ENCODE measurements at places on chromosomes 1 and 21. TPM values are rescaled to one million over a fixed set of nuclear protein-coding genes. Genes with fewer than 3 reads are reported as not detected.

RNF186 gene
- total RNA-seq = not detected

DNA sequence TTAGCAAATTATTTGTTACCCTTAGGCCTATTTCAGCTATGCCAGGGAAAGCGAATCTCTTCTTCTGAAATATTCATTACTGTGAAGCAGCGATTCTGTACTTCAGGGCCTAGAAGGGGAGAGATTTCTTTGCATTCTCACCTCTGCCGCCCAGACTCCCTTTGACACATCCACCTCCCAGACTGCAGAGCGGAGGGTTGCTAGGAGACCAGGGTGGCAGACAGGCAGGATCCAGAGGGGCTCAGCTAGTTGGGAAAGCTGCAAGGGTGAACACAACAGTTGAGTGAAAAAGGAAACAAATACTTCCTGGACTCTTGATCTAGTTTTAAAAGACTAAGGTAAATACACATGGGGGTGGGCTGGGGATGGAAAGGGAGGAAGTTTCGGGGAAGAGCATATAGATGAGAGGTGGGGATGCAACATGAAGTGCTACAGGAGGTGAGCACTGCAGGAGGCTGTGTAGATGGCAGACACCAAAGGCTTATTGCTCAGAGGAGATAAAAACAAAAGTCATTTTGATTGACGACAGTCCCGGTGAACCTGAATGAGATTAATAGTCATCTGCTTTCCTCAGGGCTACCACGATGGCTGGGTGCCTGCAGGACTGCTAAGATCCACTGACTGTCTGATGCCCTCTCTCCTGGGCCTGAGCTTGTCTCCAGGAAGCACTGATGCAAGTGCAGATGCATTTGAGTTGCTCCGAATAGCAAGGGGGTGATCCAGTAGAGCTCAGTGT is 26.4 kb upstream of the RAB3GAP2 start:
- H3K27ac ChIP-seq = no peak overlapping the region
- peaks cover 22% of the 10 kb centered on the region for H3K4me1 ChIP-seq
- H3K4me3 ChIP-seq = no peak overlapping the region
- H3K36me3 ChIP-seq = no peaks in the 10 kb centered on the region
- no peak for DNase-seq
- H3K27me3 ChIP-seq = no peaks in the 10 kb centered on the region

DNA sequence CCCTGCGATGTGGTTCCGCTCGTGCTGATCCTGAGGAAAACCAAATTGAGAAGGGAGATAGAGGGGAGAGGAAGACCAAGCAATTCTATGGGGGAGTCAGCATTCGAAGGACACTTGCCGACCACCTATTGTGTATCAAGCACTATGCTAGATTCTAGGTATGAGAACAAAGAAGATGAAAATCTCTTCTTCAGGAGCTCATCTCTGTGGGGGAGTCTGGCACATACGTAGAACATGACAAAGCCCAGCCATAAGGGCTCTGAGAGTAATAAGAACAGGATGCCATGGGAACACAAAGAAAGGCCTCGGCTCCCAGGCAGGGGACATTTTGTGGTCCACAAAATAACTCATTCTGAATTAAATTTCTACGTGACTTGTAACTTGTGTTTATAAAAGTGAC is 83.7 kb downstream of the WLS start:
- no peak for DNase-seq
- H3K27ac ChIP-seq = no peak overlapping the region
- H3K4me3 ChIP-seq = no peak overlapping the region
- no peaks in the 10 kb centered on the region for H3K4me1 ChIP-seq

INAVA gene
- total RNA-seq = not detected

GBP6 gene
- not detected for total RNA-seq

AK5 gene
- 81.3 TPM for total RNA-seq

OR2L2 gene
- total RNA-seq = not detected

DNA sequence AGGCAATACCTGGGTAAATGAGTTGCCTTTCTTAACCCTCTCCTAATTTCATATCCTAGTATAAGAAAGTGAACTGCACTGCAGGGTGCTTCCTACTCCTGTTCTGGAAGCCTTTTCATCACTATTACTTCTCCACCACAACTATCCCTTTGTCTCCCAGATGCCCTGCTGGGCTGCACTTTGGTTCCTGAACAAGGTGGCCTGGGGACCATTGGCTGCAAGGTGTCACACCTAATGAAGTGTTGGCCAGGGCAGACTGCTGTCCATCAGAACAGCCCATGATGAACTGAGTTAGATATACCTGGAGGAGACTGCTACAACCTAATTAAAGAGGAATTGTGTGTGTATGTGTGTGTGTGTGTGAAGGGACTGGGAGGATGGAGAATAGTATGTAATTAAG is 1.9 kb upstream of the KLHDC8A start:
- H3K4me1 ChIP-seq = peaks cover 4% of the 10 kb centered on the region
- no peak overlapping the region for H3K27ac ChIP-seq
- no peaks in the 10 kb centered on the region for H3K36me3 ChIP-seq
- no peak for DNase-seq
- H3K4me3 ChIP-seq = no peak overlapping the region

- no peaks in the 10 kb centered on the region for H3K36me3 ChIP-seq
- no peak overlapping the region for H3K4me3 ChIP-seq
- H3K27ac ChIP-seq = no peak overlapping the region
Measured at GRCh38 chr21:15285556-15285955, 220.8 kb upstream of the NRIP1 start.

GRCh38 chr1:202268032-202268431 is 73.7 kb downstream of the UBE2T start:
- DNase-seq = no peak
- peaks cover 64% of the 10 kb centered on the region for H3K27me3 ChIP-seq
- H3K36me3 ChIP-seq = no peaks in the 10 kb centered on the region
- H3K27ac ChIP-seq = no peak overlapping the region
- no peaks in the 10 kb centered on the region for H3K4me1 ChIP-seq

- no peak overlapping the region for H3K27ac ChIP-seq
- peaks cover 3% of the 10 kb centered on the region for H3K4me1 ChIP-seq
- DNase-seq = no peak
- no peaks in the 10 kb centered on the region for H3K36me3 ChIP-seq
- H3K4me3 ChIP-seq = no peak overlapping the region
- peaks cover 67% of the 10 kb centered on the region for H3K27me3 ChIP-seq
Measured at GRCh38 chr21:42236014-42236413, 17.1 kb downstream of the ABCG1 start.

GRCh38 chr1:228838717-228839500 is 103.6 kb downstream of the RHOU start:
- no peak overlapping the region for H3K4me3 ChIP-seq
- peaks cover 14% of the 10 kb centered on the region for H3K4me1 ChIP-seq
- no peak overlapping the region for H3K27ac ChIP-seq
- DNase-seq = no peak

DNA sequence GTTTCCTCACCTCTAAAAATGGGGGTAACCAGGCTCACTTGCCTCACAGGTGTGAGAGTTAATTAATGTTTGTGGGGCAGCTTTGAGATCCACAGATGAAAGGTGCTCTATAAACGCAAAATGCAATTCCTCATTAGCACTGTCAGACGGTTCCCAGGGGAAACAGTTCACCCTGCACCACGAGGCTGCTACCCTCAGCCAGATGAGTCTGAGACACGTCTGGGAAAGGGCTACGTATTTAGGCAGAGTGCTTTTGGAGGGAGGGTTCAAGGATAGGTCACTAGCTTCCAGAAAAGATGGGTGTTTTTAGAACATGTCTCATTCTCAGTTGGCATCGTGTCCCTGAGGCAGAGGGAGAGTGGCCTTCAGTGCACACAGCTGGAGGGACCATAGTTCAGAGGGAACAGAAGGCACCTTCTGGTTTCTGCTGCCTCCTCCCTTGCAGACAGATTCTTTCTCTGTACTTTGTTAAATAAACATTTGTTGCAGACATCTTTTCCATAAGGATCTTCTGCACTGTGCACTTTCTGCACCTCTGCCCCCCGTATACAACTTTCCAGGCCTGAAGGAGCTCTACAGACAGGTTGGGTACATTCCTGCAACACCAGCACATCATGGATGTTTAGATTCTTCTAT is 139.9 kb downstream of the CLIC6 start:
- H3K4me1 ChIP-seq = peaks cover 61% of the 10 kb centered on the region
- peak; percentile 91 for DNase-seq
- H3K4me3 ChIP-seq = peak overlapping the region; percentile 39
- H3K27me3 ChIP-seq = no peaks in the 10 kb centered on the region

ACKR1 gene
- not detected for total RNA-seq

GRCh38 chr1:13828454-13829151 is 128.6 kb downstream of the PRDM2 start:
- H3K36me3 ChIP-seq = no peaks in the 10 kb centered on the region
- H3K4me3 ChIP-seq = no peak overlapping the region
- no peak overlapping the region for H3K27ac ChIP-seq
- H3K27me3 ChIP-seq = no peaks in the 10 kb centered on the region
- peak; percentile 24 for DNase-seq
- no peaks in the 10 kb centered on the region for H3K4me1 ChIP-seq

GRCh38 chr1:40081871-40082270 is 15.2 kb downstream of the PPT1 start:
- H3K4me1 ChIP-seq = peaks cover 10% of the 10 kb centered on the region
- H3K4me3 ChIP-seq = no peak overlapping the region
- H3K27me3 ChIP-seq = no peaks in the 10 kb centered on the region
- no peaks in the 10 kb centered on the region for H3K36me3 ChIP-seq
- DNase-seq = no peak
- H3K27ac ChIP-seq = no peak overlapping the region

- H3K27ac ChIP-seq = no peak overlapping the region
- H3K36me3 ChIP-seq = no peaks in the 10 kb centered on the region
- DNase-seq = no peak
- no peaks in the 10 kb centered on the region for H3K4me1 ChIP-seq
- H3K27me3 ChIP-seq = peaks cover 22% of the 10 kb centered on the region
Measured at GRCh38 chr1:10932088-10932487, 80.4 kb upstream of the TARDBP start.

GRCh38 chr1:20248971-20249612 is 41.6 kb upstream of the VWA5B1 start:
- H3K4me1 ChIP-seq = no peaks in the 10 kb centered on the region
- DNase-seq = no peak
- H3K36me3 ChIP-seq = no peaks in the 10 kb centered on the region
- H3K27ac ChIP-seq = no peak overlapping the region
- 0 out of 2 replicates have a peak, but pooled peaks cover 20% of the 10 kb centered on the region for H3K27me3 ChIP-seq

GRCh38 chr1:231534703-231535159 is 6.3 kb downstream of the TSNAX start:
- H3K4me3 ChIP-seq = no peak overlapping the region
- H3K36me3 ChIP-seq = peaks cover 27% of the 10 kb centered on the region
- no peak for DNase-seq
- no peaks in the 10 kb centered on the region for H3K27me3 ChIP-seq
- H3K4me1 ChIP-seq = peaks cover 17% of the 10 kb centered on the region
- no peak overlapping the region for H3K27ac ChIP-seq

DNA sequence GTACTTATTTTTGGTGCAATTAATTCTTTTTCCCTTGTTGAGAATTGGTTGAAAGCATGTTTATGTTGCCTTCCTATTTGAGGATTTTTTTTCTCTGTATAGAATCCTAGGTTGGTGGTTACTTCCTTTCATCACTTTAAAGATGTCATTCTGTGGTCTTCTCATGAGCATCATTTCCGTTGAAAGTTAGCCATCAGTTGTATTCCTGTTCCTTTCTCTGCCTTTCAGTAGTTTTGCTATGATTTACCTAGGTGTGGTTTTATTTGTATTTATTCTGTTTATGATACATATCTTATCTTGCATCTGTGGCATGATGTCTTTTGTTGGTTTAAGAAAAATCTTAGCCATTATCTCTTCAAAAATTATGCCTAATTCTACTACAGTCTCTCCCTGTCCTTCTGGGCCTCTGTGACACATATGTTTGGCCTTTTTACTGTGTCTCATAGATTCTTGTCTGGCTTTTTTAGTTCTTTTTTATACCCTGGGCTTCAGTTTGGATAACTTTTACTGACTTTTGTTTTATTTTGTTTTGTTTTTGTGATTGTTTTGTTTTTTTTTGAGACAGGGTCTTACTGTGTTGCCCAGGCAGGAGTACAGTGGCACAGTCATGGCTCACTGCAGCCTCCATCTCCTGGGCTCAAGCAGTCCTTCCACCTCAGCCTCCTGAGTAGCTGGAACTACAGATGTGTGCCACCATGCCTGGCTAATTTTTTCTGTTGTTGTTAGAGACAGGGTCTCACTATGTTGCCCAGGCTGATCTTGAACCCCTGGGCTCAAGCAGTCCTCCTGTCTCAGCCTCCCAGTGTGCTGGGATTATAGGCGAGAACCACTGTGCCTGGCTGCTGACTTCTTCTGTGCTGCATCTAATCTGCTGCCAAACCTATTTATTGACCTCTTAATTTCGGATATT is 24.1 kb downstream of the PTGFRN start:
- H3K27ac ChIP-seq = no peak overlapping the region
- 0 out of 2 replicates have a peak, but pooled peaks cover 8% of the 10 kb centered on the region for H3K4me1 ChIP-seq
- no peaks in the 10 kb centered on the region for H3K27me3 ChIP-seq
- DNase-seq = peak; percentile 9
- no peak overlapping the region for H3K4me3 ChIP-seq

GRCh38 chr1:99084562-99084961 is 79.9 kb upstream of the PLPPR5 start:
- DNase-seq = no peak
- no peaks in the 10 kb centered on the region for H3K4me1 ChIP-seq
- H3K27me3 ChIP-seq = no peaks in the 10 kb centered on the region

CYP4A11 gene
- total RNA-seq = not detected

DNA sequence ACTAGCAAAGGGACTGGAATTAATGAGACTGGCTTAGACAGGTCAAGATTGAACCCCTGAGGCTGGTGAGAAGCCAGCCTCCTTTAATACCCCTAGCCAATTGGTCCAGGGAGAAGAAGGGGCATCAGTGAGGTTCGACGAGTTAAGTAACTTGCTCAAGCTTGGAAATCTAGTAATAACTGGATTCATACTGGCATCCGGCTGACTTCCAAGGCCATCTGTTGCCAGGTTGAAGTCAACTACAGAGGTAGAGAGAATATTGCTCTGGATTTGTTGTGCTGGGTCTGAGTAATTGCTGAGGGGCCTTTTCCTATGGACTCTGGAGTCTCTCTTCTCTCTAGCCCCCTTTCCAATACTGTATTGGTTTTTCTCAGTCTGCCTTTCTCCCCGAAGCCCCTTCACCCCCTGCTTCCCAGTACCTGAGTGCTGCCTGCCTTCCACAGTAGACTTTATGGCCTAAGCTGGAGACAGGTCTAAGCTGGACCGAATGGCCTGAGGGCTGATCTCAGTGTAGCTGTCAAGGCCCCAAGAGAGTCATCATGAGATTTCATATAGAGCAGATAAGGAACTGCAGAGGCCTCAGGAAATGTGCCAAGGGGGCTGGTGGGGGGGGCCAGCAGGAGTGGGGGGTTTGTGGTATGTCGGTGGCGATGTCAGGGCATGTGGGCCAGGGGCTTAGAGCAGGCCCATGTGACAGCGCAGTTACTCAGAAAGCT is 42.4 kb upstream of the IL19 start:
- H3K27me3 ChIP-seq = no peaks in the 10 kb centered on the region
- no peak for DNase-seq
- peaks cover 14% of the 10 kb centered on the region for H3K36me3 ChIP-seq

GRCh38 chr1:183956559-183957188 is 80.9 kb downstream of the COLGALT2 start:
- no peaks in the 10 kb centered on the region for H3K36me3 ChIP-seq
- DNase-seq = peak; percentile 85
- peaks cover 15% of the 10 kb centered on the region for H3K4me1 ChIP-seq
- peak overlapping the region; percentile 23 for H3K27ac ChIP-seq
- no peaks in the 10 kb centered on the region for H3K27me3 ChIP-seq

All from GM23248 (cell line).